Stimulated activated CD4-positive, alpha-beta T cell treated with anti-CD3 and anti-CD28 coated beads, Interleukin-1b, Interleukin-23, amount 100 ng/mL, for 1 hour (primary cell): ENCODE measurements at places on chromosomes 1 and 21.

DNA sequence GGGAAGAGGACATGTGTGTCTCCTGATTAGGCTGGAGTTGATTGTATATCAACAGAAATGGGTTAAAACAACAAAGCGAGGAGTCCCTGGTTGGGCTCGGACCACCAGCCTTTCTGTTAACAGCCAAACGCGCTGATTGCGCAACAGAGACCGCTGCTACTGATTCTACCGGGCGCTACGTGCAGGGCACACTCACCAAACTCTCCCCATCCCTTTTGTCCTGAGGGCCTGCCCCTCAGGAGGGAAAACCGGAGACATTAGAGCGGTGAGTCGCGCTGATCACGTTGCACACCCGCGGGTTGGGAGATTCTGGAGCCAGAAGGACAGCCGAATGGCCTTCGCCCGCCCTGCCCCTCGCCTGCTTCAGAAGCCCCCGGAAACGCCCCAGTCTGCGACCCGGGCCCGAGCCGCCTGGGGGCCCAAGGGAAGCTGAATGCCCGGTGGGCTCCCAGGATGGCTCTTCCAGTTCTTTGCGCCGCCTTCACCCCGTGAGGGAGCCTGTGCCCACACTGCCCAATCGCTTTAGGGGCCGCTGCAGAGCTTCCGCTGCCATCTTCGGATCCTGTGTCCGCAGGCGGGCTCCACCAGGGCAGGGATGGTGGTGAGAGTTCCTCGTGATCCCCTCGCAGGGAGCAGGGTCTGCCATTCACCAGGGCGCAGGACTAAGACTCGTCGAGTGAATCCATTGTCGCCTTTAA lies 165.4 kb upstream of the NBPF11 start:
- DNase-seq, result no peak

GRCh38 chr1:200238311-200238710 lies 171.5 kb downstream of the ZNF281 start:
- no peak for DNase-seq

DNA sequence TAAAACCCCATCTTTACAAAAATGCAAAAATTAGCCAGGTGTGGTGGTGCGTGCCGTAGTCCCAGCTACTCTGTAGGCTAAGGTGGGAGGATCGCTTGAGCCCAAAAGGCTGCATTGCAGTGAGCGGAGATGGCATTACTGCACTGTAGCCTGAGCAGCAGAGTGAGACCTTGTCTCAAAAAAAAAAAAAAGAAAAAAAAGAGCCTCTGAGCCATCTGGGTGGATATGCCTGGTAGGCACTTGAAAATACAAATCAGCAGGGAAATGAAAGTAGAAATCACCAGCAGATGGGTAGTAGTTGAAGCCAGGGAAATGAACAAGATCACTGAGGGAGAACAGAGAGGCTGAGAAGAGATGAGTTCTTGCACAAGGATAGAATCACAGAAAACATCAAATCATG lies 131.0 kb upstream of the HMCN1 start:
- DNase-seq, result no peak

DNA sequence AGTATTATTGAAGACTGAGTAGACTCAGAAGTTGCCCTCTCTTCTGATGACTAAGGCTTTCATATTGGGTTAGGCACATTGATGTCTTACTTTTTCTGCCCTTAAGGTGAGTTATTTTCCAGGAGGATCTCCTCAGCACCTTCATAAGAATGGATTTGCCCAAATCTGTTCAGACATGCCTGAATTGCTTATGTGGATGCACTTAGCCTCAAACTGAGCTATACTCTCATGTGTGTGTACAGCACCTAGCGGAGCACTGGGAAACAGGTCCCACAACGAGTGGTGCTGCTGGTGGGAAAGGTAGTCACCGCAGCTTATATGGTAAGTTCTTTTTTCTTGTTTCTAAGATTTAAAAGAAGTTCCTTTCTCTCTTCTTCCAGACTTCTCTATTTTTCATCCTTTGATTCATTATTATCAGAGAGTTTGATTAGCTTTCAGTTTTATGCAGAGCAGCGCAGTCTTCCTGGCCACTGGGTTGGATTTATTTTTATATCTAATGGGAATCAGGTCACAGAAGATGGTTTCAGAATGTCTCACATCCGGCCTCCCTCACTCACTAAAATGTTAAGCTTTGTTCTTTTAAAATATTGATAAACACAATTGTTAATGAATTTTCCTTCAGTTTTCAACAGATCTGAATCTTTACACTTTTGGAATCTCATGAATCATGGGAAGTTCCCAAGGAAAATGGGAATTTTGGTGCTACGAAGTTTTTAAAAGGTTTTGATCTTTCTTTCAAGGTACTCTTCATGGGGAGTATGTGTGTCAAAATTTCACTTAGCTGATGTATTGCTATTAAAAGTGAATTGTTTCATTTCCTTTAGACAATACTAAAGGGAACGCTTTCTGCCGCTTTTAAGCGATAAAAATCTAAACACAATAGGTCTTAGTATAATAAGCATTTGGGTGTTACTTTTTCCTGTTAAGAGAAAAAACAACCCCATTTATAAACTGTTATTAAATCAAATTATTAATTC lies 58.5 kb downstream of the EXTL2 start:
- DNase-seq, result no peak

DNA sequence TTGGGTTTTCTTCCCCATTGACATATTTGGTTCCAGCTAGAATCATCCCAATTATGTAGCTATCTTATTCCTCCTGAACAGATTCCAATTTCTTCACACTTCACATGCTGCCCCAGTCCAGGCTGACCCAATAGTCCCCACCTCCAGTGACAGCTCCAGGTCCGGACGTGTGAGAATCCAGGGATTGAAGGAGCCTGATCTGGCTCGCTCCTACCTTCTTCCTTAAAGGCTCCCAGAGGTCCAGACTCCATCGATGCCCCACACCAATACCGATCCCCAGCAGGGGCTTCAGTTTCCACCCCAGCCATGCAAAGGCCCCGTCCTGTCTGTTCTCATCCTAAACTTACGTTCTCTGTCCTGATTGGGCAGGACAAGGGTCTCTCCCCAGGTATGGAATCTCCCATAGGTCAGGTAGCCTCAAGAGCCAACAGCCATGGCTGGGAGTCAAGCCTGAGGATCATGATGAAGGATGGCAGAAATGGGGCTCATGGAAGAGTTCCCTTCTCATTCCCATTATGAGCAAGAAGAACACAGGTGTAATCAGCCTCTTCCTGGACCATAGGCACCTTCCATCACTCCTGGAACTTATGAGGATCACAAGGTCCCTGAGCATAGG lies 20.4 kb upstream of the SLAMF9 start:
- DNase-seq, result no peak

DNA sequence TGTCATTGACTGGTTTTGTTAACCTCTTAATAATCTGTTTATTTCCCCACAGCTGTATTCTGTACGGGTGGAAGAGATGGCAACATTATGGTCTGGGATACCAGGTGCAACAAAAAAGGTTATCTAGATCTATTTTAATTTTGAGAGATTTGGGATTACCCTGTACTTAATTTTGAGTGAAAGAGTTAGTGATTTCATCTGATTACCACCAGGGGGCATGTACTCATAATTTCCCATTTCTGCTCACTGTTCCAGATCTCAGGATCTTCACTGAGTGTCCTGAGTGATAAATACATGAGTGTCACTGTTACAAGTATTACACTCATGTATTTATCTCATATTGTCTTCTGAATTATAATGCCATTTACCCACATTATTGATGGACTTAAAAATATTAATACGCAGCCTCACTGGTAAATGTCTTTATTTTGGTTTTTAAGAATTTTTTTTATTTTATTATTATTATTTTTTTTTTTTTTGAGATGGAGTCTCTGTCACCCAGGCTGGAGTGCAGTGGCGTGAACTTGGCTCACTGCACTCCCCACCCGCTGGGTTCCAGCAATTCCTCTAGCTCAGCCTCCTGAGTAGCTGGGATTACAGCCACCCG lies 27.4 kb downstream of the DTL start:
- no peak for DNase-seq

- no peak for DNase-seq
Measured at GRCh38 chr1:88537787-88538186, 146.3 kb upstream of the PKN2 start.

DNA sequence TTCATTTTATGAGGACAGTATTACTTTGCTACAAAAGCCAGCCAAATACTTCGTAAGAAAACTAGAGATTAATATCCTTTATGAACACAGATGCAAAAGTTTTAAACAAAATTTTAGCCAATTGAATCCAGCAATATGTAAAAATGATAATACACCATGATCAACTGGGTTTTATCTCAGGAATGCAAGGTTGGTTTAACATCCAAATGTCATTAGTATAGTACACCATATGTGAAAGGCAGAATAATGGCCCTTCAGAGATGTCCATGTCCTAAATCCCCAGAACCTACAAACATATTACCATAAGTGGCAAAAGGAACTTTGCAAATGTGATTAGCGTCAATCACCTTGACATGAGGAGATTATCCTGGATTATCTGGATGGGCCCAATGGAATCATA lies 16.7 kb upstream of the KCNJ6 start:
- no peak for DNase-seq

- no peak for DNase-seq
Measured at GRCh38 chr1:58968360-58968952, 184.6 kb upstream of the JUN start.

- DNase-seq, result no peak
Measured at GRCh38 chr1:89649783-89650182, 16.9 kb downstream of the LRRC8C start.

GRCh38 chr1:75233302-75233929 lies 99.2 kb downstream of the LHX8 start:
- DNase-seq, result no peak
